DMS79 treated with DMSO at 0.1 percent for 48 hours (cell line): ENCODE measurements at places on chromosomes 1 and 21.

GRCh38 chr1:61028136-61028535 is 54.2 kb upstream of the NFIA start:
- DNase-seq, result no peak

DNA sequence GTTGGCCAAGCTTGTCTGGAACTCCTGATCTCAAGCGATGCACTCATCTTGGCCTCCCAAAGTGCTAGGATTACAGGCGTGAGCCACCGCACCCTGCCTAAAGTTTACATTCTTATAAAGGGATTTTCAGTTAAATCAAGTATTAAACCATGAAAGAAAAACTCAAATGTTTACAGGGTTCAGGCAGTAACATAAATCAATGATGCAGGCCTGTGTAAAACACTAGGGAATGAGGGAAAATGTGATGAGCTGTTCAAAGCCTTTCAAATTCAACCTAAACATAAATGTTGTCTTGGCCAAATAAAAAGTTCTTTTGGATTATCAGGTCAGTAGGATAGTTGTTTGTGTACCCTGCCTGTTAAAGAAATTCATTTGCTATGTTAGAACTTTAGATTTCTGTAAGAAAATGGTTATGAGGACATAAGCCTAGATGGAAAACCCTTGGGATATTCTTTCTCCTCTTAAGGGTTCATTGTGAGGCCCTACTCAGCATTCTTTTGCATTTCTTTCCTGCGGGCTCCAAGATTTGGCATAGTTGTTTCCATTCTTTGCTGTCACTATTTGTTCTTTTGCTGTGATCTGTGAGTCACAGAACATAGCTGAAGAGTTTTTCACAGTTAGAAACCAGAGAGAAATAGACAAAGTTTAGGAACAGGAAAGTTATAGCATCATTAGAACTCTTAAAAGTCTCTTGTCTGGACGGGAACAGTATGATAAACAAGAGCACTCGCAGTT is 8.9 kb upstream of the ZRANB2 start:
- DNase-seq, result no peak

- DNase-seq, result no peak
Observed at GRCh38 chr1:5597171-5597850, 394.9 kb downstream of the NPHP4 start.

DNA sequence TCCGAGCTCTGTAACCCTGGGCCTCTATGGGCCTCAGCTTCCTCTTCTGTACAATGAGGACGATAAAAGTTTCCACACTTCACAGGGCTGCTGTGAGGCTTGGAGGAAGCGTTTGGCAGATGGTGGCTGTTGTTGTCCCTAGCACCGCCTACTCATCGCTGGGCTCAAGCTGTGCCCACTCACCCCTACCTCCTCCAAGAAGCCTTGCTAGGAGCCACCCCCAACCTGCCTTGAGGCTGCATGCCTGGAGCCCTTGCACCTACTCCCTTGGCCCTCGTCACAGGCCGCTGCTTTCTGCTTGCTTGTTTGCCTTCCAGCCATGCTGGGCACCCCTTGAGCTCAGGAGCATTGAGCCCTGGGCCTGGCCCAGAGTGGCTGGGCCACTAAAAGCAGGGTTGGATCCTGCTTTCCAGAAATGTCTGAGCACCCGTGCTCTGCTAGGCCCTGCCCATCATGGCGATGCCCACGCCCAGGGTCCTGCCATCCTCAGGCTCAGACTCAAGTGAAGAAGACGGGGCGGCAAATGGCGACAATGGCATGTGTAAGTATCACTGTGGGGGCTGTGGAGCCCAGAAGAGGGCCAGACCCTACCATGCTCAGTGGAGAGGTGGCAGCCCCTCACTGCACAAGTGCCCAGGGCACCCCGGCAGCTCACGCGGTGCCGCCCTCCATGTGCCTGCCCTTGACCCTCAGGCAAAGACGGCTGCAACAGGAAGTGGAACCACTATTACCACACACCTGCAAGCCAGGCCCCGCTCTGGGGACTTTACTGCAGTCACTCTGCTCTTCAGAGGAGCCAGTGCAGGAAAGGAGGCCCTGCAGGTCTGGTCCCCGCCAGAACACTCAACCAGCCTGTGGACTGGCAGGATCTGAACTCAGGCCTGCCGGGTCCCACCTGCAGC is 9.5 kb downstream of the SH3BGRL3 start:
- peak; percentile 65 for DNase-seq

DNA sequence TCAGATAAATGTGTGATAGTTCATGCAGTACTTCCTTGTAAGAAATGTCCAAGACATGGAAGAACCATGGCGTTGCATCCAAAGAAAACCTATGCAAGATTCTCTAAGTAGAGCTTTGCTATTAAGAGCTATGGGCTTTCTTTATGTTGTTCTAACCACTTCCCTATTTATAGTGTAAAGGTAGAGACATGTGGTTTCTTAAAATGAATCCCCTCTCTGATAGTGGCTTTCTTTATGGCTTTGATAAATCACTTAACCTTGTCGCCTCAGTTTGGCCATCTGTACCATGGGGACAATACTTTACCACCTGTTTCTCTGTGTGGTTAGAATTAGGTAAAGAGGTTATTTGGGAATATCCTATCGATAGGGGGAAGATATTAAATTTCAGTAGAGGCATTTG is 305.5 kb downstream of the NFIA start:
- DNase-seq, result no peak

DNA sequence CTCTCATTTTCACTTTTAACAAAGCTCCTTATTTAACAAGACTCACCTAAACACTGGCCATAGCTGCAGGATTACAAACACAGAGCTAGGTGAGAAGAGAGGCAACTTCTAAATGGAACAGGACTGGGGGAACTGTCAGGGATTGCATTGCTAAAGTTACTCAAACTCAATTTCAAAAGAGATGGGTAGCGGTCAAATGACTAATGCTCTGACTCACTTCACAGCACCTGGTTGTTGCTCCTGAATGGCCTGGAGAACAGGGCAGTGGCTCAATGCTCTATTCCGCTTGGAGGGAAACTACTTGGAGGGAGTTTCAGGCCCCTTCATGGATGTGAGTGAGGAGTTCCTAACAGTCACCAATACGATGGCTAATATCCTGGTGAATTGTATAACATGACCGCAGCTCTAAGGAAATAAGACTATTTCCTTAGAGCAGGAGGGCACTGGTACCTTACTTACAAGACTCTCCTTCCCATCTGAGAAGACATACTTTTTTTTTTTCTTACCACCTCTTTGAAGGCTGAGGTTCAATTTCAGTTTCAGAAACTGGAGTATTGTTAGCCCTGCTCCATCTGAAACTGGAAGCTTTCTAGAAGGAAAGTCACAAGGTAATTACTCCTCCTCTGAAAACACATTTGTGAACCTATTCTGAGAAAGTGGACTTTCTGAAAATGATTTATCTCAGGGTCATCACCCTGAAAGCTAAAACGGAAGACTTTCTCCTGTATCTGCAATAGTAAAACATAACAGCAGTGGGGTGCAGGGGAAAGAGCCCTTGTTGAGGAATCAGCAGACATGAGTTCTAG is 9.5 kb downstream of the DPT start:
- no peak for DNase-seq

DNA sequence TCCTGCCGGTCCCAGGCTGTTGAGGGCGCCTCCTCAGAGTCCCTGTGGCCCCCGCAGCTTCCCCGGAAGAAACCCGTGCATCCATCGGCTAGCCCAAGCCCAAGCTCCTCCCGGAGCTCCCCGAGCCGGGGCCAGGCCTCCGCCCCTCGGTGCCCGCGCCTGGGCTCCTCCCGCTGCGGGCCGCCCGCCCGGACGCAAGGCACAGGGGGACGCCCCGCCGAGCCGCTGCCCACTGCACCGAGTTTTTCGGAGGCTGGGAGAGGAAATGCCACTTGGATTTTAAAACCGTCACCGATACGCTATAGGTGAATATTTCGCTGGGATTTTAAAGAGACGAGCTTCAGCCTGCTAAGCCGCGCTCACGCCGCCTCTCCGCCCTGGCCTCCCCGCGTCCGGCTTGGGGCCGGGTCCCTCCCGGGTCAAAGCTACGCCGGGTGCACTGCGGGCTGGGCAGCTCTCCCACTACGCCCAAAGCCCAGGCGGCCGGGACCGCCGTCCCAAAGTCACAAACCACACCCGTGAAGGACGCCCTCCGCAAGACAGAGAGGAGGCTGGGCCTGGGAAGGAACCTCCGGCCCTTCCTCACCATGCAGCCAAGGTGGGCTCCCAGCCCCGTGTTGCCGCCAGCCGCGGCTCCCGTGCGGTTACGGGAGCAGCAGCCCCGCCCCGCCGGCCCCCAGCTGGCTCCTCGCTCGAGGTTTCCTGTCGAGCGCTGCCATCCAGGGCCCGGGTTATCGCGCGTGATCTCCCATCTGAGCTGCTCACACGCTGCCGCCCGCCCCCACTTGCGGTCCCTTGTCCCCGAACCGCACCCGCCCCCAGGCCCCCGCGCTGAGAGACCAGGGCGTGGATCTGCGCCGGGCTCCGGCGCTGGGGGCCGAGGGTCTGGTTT is 63.2 kb downstream of the CD247 start:
- DNase-seq, result peak; percentile 15

GRCh38 chr1:154813300-154813816 is 56.7 kb downstream of the KCNN3 start:
- DNase-seq, result peak; percentile 83

GRCh38 chr21:42163511-42163863 is 55.5 kb upstream of the ABCG1 start:
- no peak for DNase-seq

DNA sequence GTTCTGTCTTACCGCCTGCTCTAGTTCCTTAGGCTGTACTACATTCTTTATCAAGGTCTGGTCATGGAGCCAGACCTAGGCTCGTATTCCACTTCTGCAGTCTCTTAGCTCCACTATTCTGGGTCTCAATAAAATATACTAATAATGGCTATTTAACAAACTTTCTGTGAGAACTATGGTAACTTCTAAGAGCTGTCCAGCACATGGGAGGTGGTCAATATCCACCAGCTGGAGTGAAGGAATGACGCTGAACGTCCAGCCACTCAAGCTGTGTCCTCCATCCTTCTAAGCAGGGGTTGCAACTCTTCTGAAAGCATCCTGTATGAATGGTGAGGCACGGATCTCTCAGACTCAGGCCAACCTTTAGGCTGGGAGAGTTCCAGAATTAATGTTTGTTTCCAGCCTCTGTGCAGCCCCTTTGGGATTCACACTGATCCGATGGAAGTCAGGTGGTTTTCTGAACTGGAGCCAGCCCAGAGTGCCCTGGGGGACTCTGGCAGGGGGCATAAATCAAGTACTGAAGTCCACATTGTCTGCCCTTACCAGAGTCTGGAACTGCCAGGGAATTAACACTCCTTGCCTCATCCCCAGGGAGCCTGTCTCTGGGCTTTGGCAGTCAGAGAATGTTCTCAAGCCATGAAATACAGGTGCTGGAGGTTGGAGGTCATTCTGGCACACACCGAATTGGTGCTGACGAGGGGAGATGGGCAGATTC is 57.4 kb downstream of the BRINP2 start:
- peak; percentile 14 for DNase-seq

- DNase-seq, result no peak
Observed at GRCh38 chr1:171805395-171806115, 24.1 kb downstream of the METTL13 start.

DNA sequence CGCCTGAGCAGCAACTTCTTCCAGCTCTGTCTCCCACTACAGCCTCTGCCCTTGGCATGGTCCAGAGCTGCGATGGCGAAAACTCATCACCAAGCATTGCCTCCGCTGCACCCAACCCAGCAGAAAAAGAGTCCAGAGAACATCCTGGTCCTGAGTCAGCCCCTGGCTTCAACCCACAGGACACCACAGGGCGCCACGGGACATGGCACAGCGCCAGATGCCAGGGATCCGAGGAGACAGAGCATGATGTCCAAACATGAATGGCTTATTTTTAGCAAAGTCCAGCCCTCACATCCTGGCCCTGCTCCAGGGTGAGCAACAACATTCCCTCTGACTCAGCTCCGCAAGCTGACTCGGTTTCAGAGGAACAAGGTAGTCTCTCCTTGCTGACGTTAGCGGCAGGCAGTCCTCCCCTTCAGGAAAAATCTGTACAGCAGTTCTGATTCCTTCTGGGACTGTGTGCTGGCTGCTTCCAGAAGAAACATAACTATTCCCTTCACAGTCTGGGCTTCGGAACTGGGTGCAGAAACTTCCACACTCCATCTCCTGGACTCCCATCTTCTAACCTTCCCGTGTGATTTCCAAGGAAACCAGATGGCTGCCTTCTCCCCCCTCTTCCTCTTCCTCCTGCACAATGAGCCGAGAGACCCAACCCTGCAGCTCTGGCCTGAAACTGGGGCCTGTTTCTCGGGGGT is 131.3 kb downstream of the TOMM20 start:
- peak; percentile 50 for DNase-seq

GRCh38 chr1:90784186-90784847 is 67.2 kb upstream of the BARHL2 start:
- DNase-seq, result no peak

GRCh38 chr21:46666941-46667740 is 31.7 kb downstream of the PRMT2 start:
- peak; percentile 32 for DNase-seq

- DNase-seq, result no peak
Observed at GRCh38 chr1:157523774-157524493, 28.4 kb downstream of the FCRL5 start.
